NCI-H2081 treated with DMSO at 0.1 percent for 48 hours (cell line): ENCODE measurements at places on chromosomes 12 and 14.

DNA sequence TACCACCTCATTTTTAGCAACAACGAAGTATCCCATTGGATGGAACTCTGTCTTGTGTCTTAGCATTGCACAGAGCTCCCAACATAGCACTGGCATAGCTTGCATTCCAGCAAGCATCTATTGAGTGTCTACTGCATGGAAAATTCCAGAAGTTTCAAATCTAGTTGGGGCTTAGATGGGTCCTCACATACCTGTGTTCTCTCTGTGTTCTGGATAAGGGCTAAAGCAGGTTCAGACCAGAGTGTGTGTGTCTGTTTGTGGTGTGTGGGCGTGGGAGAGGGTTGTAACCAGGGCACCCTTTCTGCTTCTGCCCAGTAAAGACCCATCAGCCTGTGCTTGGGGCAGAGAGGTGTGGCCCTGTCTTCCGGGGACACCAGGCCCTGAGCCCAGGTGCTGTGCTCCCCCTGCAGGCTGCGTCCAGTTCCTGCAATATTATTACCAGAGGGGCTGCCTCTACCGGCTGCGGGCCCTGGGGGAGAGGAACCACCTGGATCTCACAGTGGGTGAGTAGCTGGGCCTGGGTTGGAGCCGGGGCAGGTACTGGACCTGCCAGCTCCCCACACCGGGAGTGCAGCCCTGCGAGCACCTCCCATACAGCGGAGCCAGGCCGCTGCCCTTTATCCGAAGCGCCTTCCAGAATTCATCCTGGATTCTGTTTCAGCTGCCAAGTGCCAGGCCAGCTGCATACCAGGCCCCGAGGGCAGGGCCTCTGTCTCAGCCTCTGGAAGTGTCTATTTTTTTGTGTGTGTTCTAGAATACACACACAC, 20.3 kb downstream of the RHOF start:
- DNase-seq, result no peak

DNA sequence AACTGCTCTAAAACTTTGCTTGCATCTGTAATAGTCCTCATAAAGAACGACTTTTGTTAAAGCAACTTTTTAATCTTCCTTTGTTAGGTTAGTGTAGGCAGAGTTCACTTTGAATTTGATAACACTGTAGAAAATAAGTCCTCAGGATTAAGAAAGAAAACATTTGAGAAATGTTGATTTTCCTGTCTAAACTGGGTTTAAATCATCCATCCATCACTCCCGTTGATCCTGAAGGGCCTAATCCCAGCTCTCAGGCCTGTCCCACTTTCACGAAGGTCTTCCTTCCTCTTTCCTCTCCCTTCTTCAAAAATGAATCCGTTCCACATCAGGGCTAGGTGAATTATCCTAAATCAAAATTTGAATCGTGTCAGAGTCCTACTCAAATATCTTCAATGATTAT, 36.9 kb downstream of the SLC2A14 start:
- DNase-seq, result no peak

- no peak for DNase-seq
These were observed 57.3 kb downstream of the GALNT16 start for GRCh38 chr14:69317102-69317755.

- DNase-seq, result no peak
These were observed 5.1 kb upstream of the OTUB2 start for GRCh38 chr14:94021001-94021400.
